H1 (cell line): ENCODE measurements at places on chromosomes 16 and 17.

- H3K4me1 ChIP-seq = peaks cover 4% of the 10 kb centered on the region
- no peak overlapping the region for H3K27ac ChIP-seq
- no peak for DNase-seq
These were observed 25.6 kb downstream of the TEX14 start for GRCh38 chr17:58665946-58666857.

DNA sequence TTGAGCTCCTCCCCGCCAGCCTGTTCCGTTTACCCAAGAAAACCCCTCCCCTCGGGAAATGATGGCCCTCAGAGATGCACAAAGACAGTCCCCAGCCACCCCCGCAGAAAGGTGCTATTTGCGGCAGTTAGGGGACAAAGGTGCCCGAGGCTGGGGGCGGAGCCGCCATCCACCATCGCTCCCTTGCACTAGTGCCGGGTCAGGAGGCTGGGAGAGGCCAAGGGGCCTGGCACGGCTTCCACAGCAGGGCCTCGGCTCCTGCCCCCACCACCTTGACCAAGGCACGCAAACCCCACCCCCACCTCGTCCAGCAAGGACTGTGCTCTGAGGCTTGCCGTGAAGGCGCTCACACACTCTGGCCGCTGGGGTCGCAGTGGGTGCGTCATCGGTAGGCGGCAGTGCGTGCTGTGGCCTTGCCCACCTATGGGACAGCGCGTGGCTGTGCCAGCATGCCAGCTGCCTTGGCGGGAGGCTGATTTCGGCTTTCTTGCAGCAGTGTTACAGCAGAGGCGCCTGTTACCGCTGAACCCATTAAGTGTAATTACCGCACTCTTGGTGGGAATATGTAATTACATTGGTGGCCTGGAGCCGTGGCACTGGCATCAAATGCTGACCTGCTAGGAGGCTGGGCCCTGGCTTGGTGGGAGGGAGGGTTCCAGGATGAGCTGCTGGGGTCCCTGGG, 31.8 kb downstream of the TPSG1 start:
- no peak overlapping the region for H3K4me3 ChIP-seq
- H3K27ac ChIP-seq = no peak overlapping the region
- no peaks in the 10 kb centered on the region for H3K36me3 ChIP-seq
- H3K27me3 ChIP-seq = no peaks in the 10 kb centered on the region
- DNase-seq = no peak

DNA sequence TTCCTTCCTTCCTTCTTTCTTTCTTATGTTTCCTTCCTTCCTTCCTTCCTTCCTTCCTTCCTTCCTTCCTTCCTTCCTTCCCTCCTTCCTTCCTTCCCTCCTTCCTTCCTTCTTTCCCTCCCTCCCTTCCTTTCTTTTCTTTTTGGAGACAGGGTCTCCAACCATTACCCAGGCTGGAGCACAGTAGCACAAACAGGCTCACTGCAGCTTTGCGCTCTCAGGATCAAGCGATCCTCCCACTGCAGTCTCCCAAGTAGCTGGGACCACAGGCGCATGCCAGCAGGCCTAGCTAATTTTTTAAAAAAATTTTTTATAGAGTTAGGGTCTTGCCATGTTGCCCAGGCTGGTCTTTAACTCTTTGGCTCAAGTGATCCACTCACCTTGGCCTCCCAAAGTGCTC, 31.8 kb upstream of the ZKSCAN2 start:
- H3K36me3 ChIP-seq = no peaks in the 10 kb centered on the region
- DNase-seq = no peak
- no peaks in the 10 kb centered on the region for H3K27me3 ChIP-seq
- H3K27ac ChIP-seq = no peak overlapping the region

GRCh38 chr16:8923199-8923598, 40.5 kb downstream of the USP7 start:
- peaks cover 53% of the 10 kb centered on the region for H3K36me3 ChIP-seq
- no peaks in the 10 kb centered on the region for H3K27me3 ChIP-seq
- H3K4me1 ChIP-seq = no peaks in the 10 kb centered on the region
- no peak overlapping the region for H3K4me3 ChIP-seq
- no peak for DNase-seq

DNA sequence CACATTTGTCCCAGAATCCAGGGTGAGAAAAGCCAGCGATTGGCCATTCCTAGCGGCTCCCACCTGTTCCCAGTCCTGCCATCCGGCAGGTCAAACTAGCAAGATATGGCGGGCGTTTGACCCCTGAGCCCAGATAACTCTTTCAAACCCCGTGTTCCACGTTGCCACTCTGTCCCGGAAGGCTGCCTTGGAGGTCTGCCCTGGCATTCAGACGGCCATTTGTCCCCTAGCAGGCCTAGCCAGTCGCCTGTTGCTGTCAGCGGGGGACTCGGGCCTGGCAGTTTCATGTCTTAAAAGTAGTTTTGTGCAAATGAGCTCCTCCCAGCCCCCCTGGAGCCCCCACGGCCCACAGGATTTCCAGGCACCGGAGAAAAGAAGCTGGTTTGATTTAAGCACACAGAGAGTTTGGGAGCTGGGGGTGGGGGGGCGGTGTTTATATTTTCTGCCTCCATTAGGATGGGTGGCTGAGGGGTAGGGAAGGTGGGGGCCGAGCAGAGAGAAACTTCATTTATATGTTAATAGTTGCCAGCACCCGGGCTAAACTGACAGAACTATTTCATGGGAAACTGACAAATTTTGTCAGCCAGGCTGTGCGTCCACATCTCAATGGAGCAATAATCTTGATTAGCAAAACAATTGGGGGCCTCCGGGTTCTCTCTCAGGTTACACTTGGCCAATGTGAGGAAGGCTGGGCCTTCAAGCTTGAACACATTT, 240.9 kb upstream of the SALL1 start:
- DNase-seq = peak; percentile 59
- peak overlapping the region; percentile 27 for H3K4me3 ChIP-seq
- H3K27me3 ChIP-seq = no peaks in the 10 kb centered on the region
- no peaks in the 10 kb centered on the region for H3K36me3 ChIP-seq

GRCh38 chr17:6361733-6362132, 73.2 kb downstream of the AIPL1 start:
- no peak overlapping the region for H3K4me3 ChIP-seq
- H3K36me3 ChIP-seq = no peaks in the 10 kb centered on the region
- no peaks in the 10 kb centered on the region for H3K4me1 ChIP-seq

DNA sequence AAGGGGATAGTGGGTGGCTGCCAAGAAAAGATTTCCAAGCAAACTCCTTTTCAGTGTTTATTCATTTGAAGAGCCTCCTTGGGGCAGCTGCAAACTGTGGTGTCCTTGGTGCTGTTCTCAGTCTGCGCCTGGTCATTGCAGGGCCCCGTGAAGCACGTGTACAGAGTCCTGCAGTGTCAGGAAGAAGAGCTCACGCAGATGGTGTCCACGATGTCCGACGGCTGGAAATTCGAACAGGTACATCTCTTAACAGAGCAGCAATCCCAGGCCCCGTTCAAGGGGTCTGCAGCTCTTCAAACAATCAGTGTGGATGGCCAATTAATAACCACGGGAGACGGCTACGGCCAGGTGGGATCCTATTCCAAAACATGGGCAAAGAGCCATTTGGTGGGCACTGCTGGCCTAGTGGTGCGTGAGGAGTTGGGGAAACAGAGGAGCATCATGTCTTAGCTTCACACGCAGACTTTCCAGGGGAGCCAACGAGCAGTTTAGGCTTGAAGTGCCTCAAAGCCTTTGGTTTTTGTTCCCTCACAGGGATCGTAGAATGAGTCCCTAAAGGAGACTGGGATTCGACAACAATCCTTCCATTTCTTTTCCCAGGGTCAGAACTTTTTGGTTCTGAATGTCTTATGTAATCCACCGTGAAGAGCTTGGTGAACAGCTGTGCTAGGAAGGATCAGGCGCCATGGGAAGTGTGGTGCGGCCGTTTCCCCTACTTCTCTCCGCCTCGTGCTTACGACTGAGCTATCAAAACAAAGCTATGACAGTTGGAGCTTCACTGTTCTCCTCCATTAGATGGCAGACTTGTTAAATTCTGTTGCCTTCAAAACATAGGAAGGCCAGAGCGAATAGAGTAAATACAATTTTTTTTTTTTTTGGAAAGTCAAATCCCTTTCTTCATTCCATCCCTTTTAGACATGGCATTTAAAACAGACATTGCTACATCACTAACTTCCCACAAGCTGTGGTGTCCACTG, 12.6 kb downstream of the KCTD2 start:
- peaks cover 38% of the 10 kb centered on the region for H3K36me3 ChIP-seq
- no peaks in the 10 kb centered on the region for H3K4me1 ChIP-seq
- H3K4me3 ChIP-seq = no peak overlapping the region

DNA sequence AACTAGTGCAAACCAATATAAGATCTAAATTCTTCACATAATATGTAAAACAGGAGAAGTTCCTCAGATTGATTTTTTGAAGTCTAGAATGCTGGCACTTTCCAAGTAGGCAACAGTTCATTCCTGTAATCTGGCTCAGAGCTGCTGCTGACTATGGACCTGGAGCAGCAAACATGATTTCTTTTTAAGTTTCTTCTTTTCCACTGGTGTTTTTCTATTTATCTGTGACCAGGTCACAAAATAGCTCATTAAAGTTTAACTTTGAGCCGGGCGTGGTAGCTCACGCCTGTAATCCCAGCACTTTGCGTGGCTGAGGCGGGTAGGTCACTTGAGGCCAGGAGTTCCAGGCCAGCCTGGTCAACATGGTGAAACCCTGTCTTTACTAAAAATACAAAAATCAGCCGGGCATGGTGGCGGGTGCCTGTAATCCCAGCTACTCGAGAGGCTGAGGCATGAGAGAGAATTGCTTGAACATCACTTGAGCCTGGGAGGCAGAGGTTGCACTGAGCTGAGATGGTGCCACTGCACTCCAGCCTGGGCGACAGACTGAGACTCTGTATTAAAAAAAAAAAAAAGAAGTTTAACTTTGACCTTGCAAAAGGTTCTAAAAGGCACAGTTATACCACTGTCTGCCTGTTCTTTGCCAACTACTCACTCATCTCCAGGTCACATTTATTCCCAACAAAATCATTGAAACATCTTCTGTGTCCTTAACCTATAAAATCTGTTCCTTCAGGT, 29.4 kb upstream of the SLC13A2 start:
- H3K27me3 ChIP-seq = no peaks in the 10 kb centered on the region
- no peaks in the 10 kb centered on the region for H3K36me3 ChIP-seq
- no peak for DNase-seq
- no peak overlapping the region for H3K4me3 ChIP-seq
- H3K27ac ChIP-seq = no peak overlapping the region

DNA sequence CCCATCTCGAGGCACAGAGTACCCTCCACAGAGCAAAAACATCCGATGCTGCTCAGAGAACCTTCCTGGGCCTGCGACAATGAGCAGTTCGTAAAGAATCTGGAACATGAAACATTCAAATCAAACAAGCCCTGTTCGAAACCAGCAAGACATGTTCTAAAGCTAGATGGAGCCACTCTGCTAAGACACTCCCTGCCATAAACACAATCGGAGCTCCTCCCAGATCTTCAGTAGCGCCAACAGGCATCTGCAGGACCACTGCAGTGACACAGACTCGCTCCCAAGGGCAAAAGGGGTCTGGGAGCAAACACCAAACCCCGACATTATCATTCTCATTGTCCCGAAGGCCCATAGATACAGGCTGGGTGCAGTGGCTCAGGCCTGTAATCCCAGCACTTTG, 108.7 kb downstream of the ZFHX3 start:
- no peaks in the 10 kb centered on the region for H3K36me3 ChIP-seq
- H3K27ac ChIP-seq = no peak overlapping the region
- H3K4me3 ChIP-seq = no peak overlapping the region
- peaks cover 6% of the 10 kb centered on the region; the same call in 1 of the 2 replicates for H3K4me1 ChIP-seq

GRCh38 chr17:60159479-60159866, 9.7 kb downstream of the CA4 start:
- no peak for DNase-seq
- H3K4me1 ChIP-seq = peaks cover 23% of the 10 kb centered on the region
- no peak overlapping the region for H3K27ac ChIP-seq
- no peak overlapping the region for H3K4me3 ChIP-seq
- no peaks in the 10 kb centered on the region for H3K27me3 ChIP-seq
- no peaks in the 10 kb centered on the region for H3K36me3 ChIP-seq

DNA sequence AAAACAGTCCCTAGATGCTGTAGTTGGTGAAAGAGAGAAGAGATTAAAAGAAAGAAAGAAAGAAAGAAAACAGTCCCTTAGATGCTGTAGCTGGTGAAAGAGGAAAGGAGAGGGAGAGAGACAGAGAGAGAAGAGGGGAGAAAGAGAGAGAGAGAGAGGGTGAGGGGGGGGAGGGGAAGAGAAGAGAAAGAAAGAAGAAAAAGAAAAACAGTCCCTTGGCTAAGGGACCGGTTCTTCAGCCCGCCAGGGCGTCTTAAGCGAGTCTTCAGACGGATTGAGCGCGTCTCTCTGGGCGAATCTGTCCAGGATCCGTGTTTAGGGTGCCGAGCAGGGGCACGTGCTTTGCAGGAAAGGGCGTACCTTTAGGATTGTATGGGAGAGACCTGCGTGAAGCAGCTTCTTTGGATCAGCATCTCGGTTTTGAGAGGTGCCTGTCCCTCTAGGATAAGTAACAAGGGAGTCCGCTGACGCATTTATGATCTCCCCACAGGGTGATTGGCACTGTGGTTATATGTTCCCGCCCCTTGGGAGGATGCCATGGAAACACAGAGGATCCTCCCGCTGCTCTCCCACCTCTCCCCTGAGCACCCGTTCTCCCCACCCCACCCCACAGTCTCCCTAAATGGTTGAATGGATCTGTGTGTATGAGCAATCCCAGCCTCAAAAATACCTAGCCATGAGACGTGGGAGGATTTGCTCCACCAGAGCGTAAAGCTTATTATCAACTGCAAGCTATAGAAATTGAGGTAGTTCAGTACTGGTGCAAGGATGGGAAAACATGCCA, 16.7 kb downstream of the GNGT2 start:
- H3K27ac ChIP-seq = peak overlapping the region; percentile 53; the same call in 1 of the 2 replicates
- DNase-seq = no peak

- H3K4me1 ChIP-seq = no peaks in the 10 kb centered on the region
- no peak within 1 kb of the TSS for H3K4me3 ChIP-seq
- DNase-seq = no peak
- peaks cover 16% of the 10 kb centered on the region; the same call in 1 of the 2 replicates for H3K36me3 ChIP-seq
- H3K27ac ChIP-seq = no peak within 1 kb of the TSS
These were observed at the start of gene LAT for GRCh38 chr16:28984619-28985135. Gene LAT, plus strand, starts transcription at chr16:28985052. Its CDS starts 366 bp downstream, at chr16:28985418.

DNA sequence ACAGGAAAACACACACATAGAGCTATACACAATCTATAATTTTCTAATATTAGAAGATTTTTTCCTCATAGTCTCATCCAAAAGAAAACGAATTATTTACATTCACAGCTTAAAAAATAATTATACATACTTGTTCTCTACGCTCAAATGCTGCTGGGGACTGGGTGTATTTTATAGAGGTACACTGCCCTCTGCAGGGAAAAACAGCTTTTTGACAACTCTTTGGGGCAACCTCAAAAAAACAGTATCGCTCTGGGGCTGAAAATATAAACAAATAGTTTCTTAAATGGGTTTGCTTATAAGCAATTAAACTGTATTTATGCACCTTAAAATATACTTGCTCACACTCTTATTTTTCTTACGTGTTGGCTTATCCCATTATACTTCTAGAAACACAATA, 261.8 kb upstream of the PSMD7 start:
- H3K36me3 ChIP-seq = no peaks in the 10 kb centered on the region
- no peaks in the 10 kb centered on the region for H3K27me3 ChIP-seq
- DNase-seq = no peak
- H3K27ac ChIP-seq = no peak overlapping the region
- H3K4me1 ChIP-seq = peaks cover 15% of the 10 kb centered on the region
- no peak overlapping the region for H3K4me3 ChIP-seq
